ENCODE measurements at places on chromosomes 6 and 20.
A peak's percentile ranks its signal among the peaks of the same experiment; 100 is the strongest.

DNA sequence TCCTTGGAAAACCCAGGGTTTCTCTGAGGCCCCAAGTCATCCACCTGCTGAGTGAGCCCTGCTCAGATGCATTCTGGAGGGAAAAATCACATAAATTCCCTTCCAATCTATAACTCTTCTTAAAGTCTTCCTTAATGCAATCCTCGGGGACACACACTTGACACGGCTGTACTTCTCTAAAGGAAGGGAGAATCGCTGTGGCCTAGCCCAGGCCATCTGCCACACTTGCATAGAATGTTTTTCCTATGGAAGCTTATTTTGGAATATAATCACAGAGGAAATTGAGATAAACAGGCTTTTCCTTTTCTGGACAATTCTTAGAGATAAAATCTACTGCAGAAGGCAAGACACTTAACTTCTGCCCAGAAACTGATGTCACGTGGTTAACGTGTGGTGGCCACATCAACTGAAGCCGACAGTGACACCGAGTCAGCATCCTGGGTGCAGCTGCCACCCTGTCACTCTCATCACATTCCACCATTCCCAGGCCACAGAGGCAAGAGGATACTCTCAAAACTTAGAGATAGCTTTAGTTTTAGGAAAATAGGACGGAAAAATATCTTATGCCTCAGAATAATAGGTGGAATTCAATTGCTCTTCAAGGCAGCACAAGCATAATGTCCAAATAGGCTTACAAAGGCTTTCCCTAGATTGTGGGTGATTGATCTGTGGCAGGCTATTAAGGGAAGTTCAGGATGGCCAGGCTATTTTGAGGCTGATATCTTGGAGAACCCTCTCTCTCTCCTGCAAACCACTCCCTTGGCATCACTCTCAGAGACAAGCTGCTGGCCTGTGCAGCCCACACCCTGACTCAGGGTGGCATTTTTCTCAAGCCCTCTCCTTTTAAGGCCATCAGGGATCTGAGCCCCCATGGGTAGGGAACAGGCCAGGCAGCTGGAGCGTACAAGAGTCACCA lies 29.6 kb downstream of the PSMB1 start:
- DNase-seq: peak; percentile 73

- DNase-seq: no peak
Measured at GRCh38 chr20:18176318-18176785, 38.7 kb downstream of the KAT14 start.

- DNase-seq: no peak
Measured at GRCh38 chr20:42027746-42028268, 409.6 kb upstream of the CHD6 start.

GRCh38 chr6:161023316-161023715 lies 31.7 kb downstream of the MAP3K4 start:
- no peak for DNase-seq

Measured in gastrocnemius medialis (tissue), 4 donors.